ENCODE measurements at places on chromosomes 1 and 21.

DNA sequence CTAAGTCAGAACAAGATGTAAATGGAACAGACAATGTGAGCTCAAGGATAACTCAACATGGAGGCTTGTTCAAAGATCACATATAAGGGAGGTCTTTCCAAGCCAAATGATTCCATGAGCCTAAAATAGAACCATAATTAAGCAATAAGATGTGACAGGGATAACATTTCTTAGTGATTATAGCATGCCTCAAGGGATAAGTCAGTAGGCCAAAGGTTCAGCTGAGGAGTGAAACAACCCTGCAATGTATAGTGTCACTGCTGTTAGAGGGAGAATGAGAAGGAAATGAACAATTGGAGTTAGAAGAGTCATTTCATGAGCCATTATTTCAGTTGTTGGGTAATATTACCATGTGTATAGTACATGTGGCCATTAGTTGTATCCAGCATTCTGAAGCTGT is 25.0 kb downstream of the GORAB start:
- no peak for DNase-seq

- DNase-seq = no peak
Measured at GRCh38 chr21:27314131-27314530, 347.2 kb upstream of the ADAMTS5 start.

- peak; percentile 67 for DNase-seq
Measured at GRCh38 chr21:18499761-18500376, 96.3 kb upstream of the TMPRSS15 start.

DNA sequence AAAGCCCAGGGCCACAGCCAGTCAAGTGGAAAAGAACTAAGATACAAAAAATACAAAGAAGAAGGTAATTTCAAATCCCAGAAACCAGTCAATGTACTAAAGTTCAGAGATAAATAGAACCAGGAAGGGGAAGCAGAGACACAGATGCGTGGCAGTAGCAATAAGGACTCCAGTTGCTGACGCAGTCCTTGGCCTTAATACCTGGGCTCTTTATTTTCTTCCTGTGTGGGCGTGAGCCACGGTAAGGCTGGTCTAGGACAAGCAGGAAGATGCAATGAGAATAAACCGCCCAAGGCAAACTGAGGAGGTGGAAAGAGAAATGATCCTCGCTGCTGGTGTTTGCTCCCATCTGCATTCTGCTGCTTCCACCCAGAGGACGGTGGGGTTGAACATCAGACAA is 65.6 kb upstream of the PLXNA2 start:
- no peak for DNase-seq

- DNase-seq = no peak
Measured at GRCh38 chr1:155186794-155187455, 13.3 kb downstream of the TRIM46 start.

DNA sequence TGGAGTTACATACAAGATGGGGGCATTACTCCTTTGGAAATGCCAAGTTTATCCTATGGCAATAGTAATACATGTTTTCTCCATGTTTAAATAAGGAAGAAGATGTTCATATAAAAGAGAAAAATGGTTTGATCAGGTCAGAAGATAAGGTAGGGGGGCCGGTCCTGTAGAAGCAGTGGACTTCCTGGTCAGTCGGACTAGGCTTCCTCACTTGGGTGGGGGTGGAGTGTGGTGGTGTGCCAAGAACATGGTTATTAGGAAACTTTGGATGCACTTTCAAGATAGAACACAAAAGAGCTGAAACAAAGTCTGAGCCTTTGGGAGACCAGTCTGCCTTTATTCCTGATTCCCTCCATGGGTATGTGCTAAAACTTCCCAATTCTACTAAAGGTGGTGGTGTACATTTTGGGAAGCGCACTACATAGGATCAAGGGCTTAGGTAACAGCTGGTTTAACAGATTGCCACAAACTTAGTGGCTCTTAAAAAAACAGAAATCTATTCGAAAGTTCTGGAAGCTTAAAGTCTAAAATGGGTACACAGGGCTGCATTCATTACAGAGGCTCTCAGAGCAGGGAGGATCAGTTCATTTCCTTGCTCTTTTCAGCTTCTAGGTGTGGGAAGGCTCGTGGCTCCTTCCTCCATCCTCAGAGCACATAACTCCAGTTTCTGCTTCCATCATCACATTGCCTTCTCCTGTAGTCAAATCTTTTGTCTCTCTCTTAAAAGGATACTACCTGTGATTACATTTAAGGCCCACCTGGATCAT is 64.6 kb downstream of the KDM1A start:
- no peak for DNase-seq

DNA sequence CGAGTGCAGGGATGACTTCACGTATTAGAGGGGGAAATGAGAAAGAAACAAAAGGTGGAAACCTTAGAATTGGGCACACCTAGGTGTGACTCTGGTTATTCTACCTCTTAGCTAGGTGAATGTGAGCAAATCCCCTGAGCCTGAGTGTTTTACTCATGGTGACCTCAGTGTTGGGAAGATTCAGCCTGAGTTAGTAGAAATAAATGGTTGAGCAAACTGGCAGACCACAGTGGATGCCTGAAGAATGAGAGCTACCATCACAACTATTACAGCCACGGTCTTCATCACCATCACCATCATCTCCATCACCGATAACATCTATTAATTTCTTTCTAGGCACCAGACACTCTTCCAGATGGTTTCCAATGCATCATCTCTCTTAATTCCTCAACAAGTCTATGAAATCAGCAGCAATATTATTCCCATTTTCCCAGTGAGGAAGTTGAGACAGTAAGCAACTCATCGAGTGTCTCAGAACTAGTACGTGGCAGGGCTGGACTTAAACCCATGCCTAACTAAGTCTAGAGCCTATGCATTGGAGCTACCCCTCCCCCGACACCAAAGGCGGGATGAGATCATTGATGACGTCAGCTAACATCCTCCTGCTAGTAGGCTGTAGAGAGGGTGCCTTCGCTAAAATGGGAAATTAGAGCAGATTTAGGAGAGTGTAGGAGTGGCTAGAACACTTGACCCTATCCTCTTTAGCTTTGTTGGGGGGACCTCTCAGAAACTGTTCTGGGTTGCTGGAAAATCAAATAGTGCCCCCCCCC is 7.9 kb upstream of the KAZN start:
- DNase-seq = no peak

DNA sequence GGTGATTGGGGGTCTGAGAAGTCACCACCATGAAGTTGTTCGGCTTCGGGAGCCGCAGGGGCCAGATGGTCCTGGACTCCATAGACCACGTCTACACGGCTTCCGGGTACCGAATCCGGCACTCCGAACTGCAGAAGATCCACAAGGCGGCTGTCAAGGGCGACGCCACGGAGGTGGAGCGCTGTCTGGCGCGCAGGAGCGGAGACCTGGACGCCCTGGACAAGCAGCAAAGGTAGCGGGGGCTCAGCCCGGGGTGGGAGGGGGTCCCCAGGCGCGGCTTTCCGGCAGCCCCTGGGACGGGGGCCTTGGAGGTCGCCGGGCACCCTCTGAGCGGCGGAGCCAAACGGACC is 146.5 kb downstream of the LIPI start:
- no peak for DNase-seq

DNA sequence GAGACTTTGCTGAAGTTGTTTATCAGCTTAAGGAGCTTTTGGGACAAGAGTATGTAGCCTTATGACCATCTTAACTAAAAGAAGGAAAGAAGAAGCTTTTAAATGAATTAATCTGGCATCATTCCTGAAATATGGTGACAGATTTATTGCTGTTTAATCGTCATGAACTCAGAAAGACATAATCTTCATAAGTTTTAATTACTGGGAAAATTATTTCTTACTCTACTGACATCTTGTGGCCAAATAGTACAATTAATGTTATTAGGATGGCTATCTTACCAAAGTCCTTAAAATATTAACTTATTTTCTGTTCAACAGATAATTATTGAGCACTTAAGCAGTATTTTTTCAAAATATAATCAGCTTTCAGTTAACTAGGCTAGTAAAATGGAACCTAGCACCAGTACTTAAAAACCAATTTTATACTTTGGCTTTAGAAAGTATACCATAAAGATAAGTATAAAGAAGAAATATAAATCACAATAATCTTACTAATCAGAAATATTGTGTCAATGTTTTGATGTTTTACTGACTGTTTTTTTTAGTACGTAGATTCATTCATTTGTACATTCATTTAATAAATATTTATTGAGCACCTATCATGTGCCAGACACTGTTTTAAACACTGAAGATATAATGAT is 34.7 kb upstream of the GPR25 start:
- DNase-seq = no peak

DNA sequence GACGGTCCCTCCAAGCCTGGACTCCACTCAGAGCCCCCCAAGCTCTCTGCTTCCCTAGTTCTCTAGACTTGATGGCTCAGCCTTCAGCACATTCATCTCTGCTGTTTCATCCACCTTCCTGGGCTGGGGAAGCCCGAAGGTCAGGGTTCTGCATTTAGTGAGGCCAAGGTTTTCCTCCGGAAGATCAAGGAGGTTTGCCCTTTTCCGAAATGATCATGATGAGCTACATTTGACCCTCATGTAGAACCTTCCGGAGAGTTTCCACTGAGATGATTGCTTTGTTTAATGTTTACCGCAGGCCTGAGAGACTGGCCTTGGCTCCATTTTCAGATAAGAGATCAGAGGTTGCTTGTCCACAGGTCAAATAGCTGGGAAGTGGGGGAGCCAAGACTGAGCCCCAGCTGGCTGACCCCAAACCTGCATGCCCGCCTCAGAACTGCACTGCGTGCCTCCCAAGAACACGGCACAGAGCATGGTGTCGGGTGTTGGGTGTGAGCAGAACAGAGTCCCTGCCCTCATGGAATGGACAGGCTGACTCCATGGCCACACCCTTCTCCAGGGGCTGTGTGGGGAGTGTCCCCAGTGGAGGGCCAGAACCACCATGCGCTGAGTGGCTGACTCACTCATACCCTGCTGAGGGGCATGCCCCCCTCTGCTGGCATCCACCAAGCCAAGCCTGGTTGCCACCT is 200.8 kb upstream of the TMEM51 start:
- DNase-seq = no peak

- peak; percentile 75 for DNase-seq
Measured at GRCh38 chr1:216750031-216750627, 26.9 kb upstream of the ESRRG start.

GRCh38 chr1:109630081-109630897 is 10.7 kb downstream of the AMPD2 start:
- DNase-seq = no peak

- no peak for DNase-seq
Measured at GRCh38 chr1:32055416-32055815, 17.3 kb upstream of the TMEM39B start.

GRCh38 chr1:22830757-22831340 is 120.2 kb downstream of the EPHB2 start:
- DNase-seq = no peak

DNA sequence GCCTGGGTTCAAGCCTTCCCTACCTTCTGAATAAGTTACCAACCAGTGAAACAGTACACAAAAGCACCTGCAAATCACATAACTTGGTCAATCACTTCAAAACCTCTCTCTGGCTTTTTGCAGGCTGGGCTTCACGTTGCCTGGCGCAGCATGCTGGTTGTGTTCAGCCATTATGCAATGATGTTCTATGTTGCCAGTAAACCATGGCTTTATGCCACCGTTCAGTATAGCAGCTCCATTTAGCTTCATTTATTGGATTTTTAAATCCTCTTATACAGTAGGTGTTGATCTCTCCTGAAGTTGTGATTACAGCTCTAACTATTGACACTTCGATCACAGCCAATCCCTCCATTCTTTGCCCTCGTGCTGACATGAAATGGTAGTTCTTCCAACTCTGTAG is 233.6 kb upstream of the PTBP2 start:
- DNase-seq = no peak

DNA sequence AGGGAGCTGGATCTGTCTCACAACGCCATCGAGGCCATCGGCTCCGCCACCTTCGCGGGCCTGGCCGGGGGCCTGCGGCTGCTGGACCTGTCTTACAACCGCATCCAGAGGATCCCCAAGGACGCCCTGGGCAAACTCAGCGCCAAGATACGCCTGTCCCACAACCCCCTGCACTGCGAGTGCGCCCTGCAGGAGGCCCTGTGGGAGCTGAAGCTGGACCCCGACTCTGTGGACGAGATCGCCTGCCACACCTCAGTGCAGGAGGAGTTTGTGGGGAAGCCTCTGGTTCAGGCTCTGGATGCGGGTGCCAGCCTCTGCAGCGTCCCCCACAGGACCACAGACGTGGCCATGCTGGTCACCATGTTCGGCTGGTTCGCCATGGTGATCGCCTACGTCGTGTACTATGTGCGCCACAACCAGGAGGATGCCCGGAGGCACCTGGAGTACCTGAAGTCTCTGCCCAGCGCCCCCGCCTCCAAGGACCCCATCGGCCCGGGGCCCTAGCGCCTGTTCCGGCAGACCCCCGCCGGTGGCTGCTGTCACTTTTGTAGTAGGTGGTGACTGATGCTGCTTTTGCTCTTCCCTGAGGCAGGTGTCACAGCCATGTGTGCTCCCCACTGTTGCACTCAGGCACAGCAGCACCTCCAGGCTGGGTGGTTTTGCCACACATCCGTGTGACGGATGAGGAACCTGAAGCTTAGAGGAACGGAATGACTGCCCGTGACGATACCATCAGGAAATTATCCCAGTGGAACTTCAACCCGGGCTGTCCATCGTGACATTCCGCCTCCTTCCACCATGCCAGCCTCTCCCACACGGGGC is 1.8 kb downstream of the LRRC3 start:
- DNase-seq = no peak

- no peak for DNase-seq
Measured at GRCh38 chr1:202953392-202953791, 4.7 kb downstream of the ADIPOR1 start.

DNA sequence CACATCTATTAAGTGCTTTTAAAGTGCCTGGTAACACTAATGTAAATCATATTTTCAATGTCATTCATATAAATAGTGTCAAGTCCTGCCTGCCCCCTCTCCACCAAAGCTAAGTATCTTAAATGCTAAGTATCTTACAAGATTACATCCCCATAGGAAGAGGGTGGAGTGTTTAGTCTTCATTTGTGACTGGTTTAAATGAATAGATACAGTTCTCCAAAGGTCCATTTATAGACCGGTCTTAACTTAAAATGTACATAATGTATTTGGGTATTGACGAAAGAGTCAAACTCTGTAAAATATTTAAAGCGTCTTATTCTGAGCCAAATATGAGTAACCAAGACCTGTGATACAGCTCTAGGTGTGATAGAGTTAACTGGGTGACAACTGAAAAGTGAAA is 60.2 kb downstream of the POU2F1 start:
- no peak for DNase-seq

DNA sequence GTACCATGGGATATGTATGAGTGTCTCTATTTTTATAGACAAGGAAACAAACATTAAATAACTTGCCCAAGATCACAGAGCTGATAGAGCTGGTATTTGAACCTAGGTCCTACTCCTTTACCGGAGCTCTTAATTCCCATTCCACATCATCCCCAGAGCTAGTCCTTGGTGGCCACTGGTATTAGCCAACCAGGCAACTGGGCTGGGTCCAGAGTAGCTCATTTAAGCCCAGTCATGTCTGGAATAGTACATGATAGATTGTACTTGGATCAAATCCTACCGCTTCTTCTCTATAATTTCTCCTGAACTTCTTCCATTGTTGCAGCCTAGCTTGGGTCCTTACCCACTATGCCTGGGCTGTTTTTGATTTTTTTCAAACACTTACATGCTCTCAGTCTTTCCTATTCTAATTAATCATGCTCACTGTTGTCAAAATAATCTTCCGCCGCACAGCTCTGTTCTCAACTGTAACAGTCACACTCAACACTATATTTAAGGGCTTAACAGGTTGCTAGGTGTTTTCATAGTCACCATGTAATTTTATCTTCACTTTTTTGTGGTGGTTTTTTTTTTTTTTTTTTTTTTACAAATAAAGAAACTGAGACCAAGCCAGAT is 80.2 kb downstream of the COLGALT2 start:
- no peak for DNase-seq

Data from NCI-H1694 (cell line).